Stimulated activated CD4-positive, alpha-beta T cell treated with anti-CD3 and anti-CD28 coated beads, Interleukin-1b, Interleukin-23, amount 100 ng/mL, for 1 hour (primary cell): ENCODE measurements at places on chromosomes 12 and 14.

DNA sequence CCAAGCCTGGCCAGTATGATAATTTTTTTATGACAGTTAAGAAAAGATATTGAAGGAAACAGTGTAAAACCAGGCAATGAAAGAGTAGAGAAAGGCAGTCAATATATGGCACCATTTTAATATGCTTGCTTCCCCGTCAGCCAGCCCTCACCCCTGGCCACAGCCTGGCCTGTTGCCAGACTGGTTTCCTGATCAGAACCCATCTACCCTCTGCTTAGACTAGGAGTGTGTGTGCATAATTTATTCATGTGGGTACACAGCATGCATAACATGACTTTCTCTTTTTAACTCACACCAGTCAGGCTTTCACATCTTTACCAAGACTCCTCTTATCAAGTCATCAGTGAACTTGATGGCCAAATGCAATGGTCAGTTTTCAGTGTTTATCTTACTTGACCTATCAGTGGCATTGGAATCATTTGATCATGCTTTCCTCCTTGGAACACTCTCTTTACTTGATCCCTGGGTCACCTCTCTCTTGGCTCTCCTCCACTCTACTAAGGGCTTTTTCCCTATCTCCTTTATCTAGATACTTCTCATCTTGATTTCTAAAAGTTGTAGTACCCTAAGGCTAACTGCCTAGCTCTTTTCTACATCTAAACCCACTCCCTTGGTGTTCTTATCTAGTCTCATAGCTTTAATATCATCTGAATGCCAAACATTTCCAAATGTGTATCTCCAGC, 10.0 kb upstream of the GPR19 start:
- DNase-seq = no peak

- DNase-seq = no peak
These were observed 84.8 kb upstream of the FICD start for GRCh38 chr12:108430245-108430644.

DNA sequence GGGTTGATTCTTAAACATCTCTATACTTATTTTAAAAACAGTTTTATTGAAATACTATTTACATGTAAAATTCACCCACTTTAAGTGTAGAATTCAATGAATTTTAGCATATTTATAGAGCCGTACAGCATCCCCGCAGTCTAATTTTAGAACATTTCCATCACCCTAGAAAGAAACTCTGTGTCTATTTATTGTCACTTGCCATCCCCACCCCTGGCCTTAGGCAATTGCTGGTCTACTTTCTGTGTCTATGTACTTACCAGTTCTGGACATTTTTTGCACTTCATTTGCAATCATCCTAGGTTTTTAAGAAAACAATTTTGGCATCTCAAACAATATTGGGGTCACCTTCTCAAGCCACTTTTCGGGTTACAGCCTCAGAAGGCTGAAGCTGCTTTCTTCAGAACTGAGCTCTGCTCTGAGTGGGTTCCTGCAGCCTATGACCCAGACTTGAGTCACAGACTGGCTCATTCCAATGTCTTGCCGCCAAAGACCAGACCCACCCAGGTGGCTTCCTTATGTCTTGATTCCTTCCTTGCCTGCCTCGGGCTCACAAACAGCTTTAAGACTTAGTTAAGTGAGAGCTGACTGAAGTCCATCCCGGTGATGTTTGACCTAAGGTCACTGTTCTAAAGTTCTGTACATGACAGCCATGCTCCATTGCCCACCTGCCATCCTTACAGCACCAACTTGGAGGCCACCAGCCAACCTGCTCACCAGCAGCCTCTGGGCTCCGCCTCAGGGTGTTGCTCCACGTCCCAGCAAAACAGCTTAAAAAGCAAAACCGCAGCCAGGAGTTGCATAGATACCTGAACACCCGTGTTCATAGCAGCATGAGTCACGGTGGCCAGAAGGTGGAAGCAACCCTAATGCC, 131.5 kb downstream of the CHST11 start:
- DNase-seq = no peak

GRCh38 chr12:78115889-78116288, 285.2 kb downstream of the NAV3 start:
- no peak for DNase-seq

DNA sequence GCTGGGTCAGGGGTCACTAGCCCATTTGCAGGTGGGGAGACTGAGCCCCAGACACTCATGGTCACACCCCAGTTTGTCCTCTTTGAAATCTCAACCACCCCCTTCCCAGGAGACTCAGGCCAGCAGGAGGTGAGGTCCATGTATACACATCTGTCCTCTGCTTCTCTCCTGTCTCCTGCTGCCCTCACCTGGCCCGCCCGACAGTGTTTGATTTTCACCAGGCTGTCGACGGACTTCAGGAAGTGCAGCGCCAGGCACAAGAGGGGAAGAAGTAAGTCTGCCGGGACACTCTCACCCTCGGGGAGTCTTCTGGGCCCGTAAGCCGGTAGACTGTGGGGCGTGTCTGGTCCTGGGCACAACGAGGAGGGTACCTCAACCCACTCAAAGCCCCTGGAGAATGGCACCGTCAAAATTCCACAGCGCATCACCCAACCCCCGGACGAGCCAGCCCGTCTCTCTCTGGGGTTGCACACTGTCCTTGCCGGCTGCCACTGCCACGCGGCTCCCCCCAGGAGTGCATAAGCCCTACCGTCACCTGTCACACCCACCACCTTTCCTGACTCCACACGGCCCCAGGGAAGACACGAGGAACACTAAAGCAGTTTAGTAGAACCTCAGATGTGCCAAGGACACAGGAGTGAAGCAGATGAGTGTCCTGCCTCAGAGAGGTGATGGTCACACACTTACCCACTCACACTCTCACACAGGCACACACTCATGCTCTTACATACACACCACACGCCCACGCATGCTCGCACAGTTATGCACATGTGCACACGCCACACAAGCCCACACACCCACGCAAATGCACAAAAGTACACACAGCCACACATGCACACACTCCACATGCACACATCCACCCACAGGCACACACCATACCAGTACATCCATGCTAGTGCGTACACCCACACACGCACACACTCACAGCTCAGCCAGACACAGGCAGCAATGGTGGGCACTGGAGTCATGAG, 13.1 kb upstream of the SIVA1 start:
- DNase-seq = no peak

DNA sequence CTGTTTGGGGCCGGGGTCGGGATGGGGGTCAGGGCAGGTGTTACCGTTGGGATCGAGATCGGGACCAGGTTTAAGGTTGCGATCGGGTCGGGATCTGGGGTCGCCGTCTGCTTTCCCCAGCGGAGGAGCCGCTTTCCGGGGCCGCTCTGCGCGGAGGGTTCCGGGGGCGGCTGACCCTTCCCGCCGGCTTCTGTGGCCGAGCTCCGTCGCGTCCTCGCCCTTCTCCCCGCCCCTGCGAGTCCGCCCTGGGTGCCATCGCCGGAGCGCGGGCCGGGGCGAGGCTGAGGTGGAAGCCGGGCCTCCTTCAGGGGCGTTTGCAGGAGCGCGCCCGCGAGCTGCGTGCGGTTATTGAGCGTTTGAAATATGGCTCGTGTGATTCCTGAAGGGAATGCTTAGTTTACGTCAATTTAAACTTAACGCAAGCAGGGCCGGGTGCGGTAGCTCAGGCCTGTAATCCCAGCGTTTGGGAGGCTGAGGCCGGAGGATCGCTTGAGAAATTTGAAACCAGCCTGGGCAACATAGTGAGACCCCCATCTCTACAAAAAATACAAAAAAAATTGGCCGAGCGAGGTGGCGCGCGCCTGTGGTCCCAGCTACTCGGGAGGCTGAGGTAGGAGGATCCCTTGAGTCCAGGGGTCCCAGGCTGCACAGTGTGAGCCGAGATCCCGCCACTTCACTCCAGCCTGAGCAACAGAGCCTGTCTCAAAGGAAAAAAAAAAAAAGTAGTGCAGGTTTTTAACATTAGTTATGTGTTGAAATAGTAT, 620 bp downstream of the PGAM5 start:
- DNase-seq = no peak

DNA sequence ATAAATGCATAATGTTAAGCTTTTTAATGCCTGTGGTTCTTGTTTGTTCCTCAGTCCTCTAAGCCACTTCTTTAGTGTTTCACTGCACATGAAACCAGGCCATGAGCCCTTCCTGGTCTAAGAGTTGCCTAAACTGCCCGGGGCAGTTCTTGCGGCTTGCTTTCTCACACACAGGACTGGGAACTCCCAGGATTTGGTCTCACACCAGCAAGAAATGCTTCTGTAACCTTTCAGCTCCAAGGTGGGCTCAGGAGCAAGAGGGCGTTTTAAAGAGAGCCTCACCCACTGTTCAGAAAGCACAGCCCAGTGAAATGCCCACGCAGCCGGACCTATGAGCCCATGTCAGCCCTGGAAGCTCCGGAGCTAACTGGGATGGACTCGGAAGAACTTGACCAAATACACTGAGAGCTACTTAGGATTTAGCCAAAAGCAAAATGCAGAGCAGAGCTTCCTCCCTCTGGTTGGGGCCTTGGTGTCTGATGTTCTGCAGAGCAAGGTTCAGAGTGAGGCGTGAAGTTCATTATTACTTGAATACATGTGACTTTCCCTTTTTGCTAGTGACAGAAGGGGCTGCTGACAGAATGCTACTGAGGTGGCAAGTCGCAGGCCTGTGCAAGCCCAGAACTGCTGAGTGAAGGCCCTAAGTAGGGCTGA, 23.4 kb downstream of the SLC25A29 start:
- DNase-seq = no peak

GRCh38 chr12:39772821-39773259, 153.2 kb upstream of the ABCD2 start:
- DNase-seq = no peak

DNA sequence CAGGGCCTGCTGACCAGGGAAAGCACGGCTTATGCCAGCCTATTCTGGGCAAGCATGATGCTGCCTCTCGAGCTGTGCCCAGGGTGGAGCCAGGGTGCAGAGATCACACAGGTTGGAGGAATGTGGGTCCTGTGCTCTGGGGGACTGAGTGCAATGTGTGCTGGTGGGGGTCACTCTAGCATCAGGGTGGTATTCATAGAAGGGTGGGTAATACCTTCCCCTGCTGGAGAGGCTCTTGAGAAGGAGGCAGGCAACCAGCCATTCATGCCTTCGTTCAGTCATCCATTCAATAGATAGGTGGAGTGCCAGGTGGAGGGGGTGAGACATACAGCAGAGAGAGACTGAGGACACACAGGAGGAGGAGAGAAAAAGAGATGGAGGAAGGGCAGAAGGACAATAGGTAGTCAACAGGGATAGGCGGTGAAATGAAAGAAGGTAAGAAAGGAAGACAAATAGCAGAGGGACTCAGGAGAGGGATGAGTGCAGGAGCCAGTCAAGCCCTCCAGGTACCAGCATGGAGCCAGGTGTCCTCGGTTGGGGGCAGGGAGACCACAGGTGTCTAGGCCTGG, 5.2 kb upstream of the ZNF385A start:
- DNase-seq = no peak

- no peak for DNase-seq
These were observed 389.1 kb downstream of the GRIN2B start for GRCh38 chr12:13592063-13592942.

DNA sequence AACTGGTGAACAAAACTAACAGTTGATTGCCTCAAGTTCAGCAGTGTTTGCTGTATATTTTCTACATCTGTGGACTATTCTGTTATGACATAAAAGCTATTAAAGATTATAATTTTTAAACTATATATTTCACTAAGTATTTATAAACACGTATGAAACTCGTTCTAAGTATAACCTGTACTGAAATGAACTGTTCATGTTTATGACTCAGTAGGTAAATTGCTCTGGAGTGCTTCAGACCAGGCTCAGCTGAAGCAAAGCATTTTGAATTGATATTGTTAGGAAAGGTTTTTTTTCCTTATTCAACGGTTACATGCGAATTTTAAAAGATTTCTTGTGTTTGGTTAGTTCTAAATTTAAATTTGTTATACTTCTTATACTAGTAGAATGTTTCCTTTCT, 151.3 kb downstream of the RAD51B start:
- no peak for DNase-seq

GRCh38 chr14:98634043-98634820, 637.8 kb downstream of the BCL11B start:
- DNase-seq = no peak

GRCh38 chr14:100773331-100774163, 46.9 kb downstream of the DLK1 start:
- DNase-seq = no peak

GRCh38 chr14:68182492-68182891, 362.9 kb downstream of the RAD51B start:
- no peak for DNase-seq

DNA sequence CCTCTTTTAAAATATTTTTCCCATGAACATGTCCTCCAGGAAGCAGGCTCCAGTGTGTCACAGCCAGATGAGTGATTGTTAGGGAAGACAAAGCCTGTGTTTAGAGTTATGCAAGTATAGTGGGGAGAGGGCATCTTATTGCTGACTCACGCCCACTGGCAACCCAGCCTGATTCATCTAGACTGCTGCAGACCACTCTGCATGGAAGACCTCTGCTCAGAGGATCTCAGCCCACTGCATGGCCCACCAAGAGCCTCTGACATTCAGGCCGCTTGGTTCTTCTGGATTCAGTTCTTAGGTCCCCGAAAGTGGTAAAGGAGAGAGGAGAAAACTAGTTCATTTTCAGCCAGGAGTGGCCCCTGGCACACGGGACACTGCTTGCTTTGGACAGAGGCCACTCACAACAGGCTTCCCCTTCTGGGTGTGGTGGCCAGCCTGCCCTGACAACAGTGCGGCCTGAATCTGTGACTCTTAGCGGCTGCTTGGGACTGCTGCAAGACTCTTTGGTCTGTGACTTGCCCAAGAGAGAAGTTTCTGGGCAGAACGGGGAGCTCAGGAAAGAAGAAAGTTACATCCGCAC, 266.3 kb downstream of the ZFP36L1 start:
- no peak for DNase-seq

DNA sequence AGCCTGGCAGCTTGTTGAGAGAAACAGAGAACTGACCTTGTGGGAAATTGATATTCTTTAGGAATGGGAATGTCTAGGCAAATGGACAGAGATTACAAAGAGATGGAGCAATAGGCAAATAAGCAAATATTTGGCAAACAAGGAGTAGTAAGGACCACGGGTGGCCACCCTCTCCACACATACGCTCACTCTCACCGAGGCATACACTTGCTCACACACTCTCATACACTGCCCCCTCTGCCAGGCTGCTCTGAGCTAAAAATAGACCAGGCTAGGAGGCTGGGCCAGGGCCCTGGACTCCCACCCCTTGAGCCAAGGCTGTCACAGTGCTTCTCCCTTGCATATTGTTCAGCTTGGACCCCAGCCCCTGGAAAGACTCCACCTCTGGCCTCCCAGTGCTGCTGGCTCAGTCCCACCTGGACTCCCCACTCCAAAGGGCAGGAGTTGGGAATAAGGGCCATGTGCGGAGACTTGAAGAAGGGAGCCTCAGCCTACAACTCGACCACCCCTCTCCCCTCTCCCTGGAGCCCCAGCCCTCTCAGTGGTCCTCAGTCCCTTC, 1.1 kb downstream of the PPP1R1A start:
- no peak for DNase-seq

DNA sequence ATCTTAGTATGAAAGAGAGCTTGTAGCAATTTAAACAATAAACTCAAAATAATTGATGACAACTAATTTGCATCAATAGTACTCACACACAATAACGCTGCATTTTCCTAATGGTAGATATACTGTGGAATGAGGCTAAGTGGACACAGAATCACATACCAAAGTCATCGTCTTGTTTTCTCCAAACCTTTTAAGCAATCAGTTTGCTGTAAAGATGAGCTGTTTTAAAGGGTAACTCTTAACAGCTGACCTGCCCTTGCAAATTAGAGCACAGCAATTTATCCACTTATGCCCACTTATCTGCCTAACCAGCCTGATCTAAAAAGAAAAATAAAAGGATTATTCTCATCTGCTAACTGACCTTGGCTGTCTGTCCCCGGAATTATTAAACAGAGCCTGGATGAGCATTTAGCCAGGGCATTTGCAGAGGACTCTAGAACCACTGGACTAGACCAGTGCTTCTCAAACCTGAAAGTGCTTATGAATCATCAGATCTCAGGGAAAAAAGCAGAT, 174.3 kb upstream of the BCL2L14 start:
- DNase-seq = no peak
